Naive thymus-derived CD8-positive, alpha-beta T cell (primary cell): ENCODE measurements at places on chromosomes 11 and 22. TPM values are rescaled to one million over a fixed set of nuclear protein-coding genes. Genes with fewer than 3 reads are reported as not detected.

DNA sequence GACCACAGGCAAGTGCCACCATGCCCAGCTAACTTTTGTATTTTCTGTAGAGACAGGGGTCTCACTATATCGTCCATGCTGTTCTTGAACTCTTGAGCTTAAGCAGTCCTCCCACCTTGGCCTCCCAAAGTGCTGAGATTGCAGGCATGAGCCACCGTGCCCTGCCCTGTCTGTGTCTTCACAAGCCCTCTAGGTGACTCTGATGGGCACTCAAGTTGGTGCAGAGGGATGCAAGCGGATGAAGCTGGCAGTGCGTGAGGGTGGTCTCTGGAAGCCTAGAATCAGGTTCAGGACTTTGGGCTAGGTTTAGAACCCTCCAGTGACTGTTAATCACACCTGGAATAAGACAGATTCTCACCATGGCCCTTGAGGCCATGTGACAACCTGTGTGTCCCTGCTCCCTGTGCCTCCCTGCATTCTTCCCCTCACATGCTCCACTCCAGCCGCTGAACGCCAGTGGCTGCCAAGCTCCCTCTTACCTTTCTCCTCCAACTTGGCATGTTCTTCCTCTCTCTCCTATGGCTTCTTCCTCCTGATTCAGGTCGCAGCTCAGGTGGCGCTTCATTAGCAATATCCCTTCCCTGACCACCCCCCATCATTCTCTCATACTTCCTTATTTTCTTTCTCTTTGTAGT is 242.3 kb upstream of the TBCEL start:
- DNase-seq, result no peak
- no peak overlapping the region for H3K4me3 ChIP-seq
- no peak overlapping the region for H3K27ac ChIP-seq
- peaks cover 12% of the 10 kb centered on the region for H3K27me3 ChIP-seq
- no peaks in the 10 kb centered on the region for H3K36me3 ChIP-seq

DNA sequence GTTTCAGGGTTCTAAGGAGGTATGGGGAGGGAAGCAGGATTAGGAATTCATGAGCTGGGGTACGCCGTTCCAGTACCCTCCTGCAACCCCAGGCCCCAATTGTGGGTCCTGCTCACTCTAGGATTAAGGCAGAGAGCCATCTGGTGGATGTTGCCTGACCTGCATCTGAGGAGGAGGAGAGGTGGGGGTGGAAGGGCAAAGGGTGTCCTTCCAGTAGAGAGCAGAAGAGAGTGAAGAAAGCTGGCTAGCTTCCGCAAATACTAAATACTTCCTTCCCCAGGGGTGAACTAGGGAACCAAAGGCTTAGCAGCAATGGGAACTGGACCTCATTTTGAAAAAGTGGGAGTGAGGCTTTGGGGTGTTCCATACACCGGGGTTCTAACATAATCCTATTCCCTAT is 10.6 kb downstream of the LRRC51 start:
- H3K4me1 ChIP-seq, result peaks cover 16% of the 10 kb centered on the region
- H3K4me3 ChIP-seq, result no peak overlapping the region
- no peaks in the 10 kb centered on the region for H3K36me3 ChIP-seq
- peak; percentile 85 for DNase-seq
- H3K27me3 ChIP-seq, result no peaks in the 10 kb centered on the region
- peak overlapping the region; percentile 80 for H3K27ac ChIP-seq

DNA sequence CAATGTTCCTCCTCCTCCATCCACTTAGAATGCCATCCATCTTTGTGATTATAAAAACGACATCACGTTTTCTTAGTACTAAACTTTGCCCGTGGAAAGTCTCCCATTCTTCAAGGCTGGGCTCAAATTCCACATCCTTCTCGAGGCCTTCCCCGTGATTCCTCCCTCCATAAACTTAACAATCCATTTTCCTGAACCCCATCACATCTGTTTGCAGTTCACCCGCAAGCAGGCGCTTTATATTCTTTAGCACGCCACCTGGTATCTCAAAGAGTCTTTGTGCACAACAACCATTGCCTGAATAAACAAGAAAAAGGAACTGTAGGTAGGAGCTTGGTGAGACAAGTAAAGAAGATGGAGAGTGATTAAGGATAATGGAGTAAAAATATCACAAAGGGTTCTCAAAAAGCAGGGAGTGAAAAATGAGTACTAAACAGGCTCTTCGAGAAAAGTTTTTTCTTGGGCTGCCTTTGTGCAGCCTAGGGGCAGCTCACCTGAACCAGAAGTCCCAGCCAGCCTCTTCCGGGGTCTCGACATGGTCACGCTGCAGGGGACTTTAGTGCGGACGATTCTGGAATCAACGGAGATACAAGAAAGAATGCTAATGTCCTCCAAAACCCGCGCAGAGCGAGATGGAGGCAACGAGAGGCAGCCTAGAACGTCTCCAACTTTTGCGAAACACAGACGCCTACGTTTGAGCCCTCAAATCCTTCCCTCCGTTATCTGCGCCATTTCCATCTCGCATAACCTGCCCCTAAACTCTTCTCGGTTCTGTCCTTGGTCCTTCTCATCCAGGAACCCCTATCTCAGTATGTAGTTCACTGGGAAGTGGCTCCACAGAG is 585 bp downstream of the THYN1 start:
- peak overlapping the region; percentile 92 for H3K27ac ChIP-seq
- H3K27me3 ChIP-seq, result no peaks in the 10 kb centered on the region
- peaks cover 18% of the 10 kb centered on the region for H3K4me1 ChIP-seq
- peaks cover 4% of the 10 kb centered on the region for H3K36me3 ChIP-seq
- H3K4me3 ChIP-seq, result peak overlapping the region; percentile 96
- no peak for DNase-seq

- no peak overlapping the region for H3K4me3 ChIP-seq
- H3K27ac ChIP-seq, result no peak overlapping the region
- H3K36me3 ChIP-seq, result no peaks in the 10 kb centered on the region
- peak; percentile 5 for DNase-seq
Observed at GRCh38 chr11:90476442-90477007, 253.7 kb upstream of the CHORDC1 start.

- no peak for DNase-seq
- no peak overlapping the region for H3K4me3 ChIP-seq
- no peaks in the 10 kb centered on the region for H3K27me3 ChIP-seq
- H3K27ac ChIP-seq, result no peak overlapping the region
- peaks cover 23% of the 10 kb centered on the region for H3K36me3 ChIP-seq
- H3K4me1 ChIP-seq, result peaks cover 6% of the 10 kb centered on the region
Observed at GRCh38 chr22:46357711-46358520, 22.4 kb downstream of the TRMU start.

DNA sequence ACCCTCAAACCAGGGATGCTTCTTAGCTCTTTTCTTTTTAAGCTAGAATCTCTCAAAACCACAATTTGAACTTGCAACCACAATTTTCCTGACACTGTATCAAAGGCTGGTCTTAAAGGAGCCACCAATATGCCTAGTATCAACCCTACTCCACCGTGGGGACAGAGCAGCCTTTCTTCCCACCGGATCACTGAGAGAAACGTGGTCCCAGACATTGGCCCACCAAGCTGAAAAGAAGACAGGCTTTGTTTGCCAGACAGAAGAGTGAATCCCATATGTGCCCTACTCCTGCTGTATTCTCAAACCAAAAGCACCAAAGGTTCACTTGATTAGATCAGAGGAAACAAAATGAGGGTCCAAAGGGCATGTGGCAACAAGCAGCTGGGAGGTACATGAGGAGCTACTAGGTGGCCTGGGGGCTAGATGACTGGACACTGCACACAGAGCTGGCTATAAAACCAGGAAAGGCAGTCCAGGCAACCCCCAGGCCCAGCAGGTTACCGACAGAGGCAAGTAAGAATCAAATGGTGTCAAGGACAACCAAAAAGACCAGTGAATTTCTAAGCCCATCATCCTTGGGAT is 3.6 kb upstream of the VWCE start:
- H3K4me1 ChIP-seq, result peaks cover 36% of the 10 kb centered on the region
- H3K27me3 ChIP-seq, result peaks cover 2% of the 10 kb centered on the region
- H3K4me3 ChIP-seq, result no peak overlapping the region
- DNase-seq, result no peak

- no peak for DNase-seq
- no peaks in the 10 kb centered on the region for H3K36me3 ChIP-seq
- peak overlapping the region; percentile 36 for H3K4me3 ChIP-seq
- peaks cover 21% of the 10 kb centered on the region for H3K4me1 ChIP-seq
Observed at GRCh38 chr11:445765-446588, 4.1 kb upstream of the PTDSS2 start.

Gene SULT4A1
- not detected for total RNA-seq

Gene OR2AG1
- total RNA-seq, result not detected

Gene LMO1
- not detected for total RNA-seq

Gene RCOR2
- total RNA-seq, result not detected

DNA sequence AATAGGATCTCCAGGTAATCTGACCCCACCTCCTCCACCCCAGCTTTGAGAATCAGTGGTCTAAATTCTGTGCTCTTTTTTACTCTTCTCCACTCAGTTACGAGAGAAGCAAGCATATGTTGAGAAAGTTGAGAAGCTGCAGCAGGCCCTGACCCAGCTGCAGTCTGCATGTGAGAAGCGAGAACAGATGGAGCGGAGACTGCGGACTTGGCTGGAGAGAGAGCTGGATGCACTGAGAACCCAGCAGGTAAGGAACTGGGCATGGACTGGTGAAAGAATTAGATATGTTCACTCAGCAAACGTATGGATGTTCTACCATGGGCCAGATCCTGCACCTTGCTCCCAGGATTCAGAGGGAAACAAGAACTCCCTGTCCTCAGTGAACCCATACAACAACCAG is 85.7 kb downstream of the AMOTL1 start:
- no peak overlapping the region for H3K4me3 ChIP-seq
- no peaks in the 10 kb centered on the region for H3K4me1 ChIP-seq
- no peaks in the 10 kb centered on the region for H3K36me3 ChIP-seq
